ENCODE measurements at places on chromosomes 4 and X.

GRCh38 chr4:126661194-126661593, 971.6 kb upstream of the INTU start:
- no peak for ATAC-seq

GRCh38 chr4:46648088-46648744, 258.3 kb upstream of the GABRA2 start:
- peak; percentile 59 for ATAC-seq

- ATAC-seq = no peak
Measured at GRCh38 chrX:43998374-43998773, 25.2 kb upstream of the NDP start.

GRCh38 chr4:526189-526909, 27.3 kb downstream of the PIGG start:
- ATAC-seq = no peak

DNA sequence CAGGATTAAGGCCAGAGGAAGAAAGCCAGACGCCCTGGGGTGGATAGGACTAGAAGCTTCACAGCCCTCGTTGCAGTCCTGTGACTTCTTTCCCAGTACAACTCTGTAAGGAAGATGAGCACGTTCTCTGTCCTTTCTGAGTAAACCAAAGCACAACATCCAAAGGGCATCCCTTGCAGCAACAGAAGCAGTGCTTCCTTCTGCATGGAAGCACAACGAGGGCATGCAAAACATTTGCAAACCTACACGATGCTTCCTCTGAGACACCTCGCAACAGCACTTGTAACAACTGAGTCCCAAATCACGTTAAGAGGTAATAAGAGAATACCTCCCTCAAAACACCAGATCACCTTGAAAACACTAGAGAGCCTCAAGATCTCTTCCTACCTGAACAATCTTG, 335.7 kb upstream of the RASGEF1B start:
- no peak for ATAC-seq

GRCh38 chrX:71565474-71566041, 12.7 kb upstream of the GCNA start:
- ATAC-seq = no peak

GRCh38 chr4:54005475-54005874, 58.9 kb downstream of the CHIC2 start:
- no peak for ATAC-seq

DNA sequence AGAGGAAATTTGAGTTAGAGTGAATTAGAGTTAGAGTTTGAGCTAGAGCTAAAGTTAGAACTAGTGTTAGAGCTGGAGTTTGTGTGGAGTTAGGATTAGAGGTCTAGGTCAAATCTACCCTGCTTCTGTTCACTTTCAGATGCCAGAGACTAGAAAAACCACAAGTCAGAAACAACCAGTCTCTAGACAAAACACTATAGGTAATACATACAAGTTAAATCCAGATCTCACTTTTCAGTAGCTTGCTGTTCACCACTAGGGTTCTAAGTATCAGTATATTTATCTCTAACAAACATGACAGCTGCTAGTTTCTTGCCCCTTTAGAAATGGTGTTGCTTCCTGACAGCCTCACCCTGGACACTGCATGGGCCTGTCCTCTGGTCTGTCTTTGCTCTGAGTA, 300.7 kb downstream of the ARAP2 start:
- no peak for ATAC-seq

DNA sequence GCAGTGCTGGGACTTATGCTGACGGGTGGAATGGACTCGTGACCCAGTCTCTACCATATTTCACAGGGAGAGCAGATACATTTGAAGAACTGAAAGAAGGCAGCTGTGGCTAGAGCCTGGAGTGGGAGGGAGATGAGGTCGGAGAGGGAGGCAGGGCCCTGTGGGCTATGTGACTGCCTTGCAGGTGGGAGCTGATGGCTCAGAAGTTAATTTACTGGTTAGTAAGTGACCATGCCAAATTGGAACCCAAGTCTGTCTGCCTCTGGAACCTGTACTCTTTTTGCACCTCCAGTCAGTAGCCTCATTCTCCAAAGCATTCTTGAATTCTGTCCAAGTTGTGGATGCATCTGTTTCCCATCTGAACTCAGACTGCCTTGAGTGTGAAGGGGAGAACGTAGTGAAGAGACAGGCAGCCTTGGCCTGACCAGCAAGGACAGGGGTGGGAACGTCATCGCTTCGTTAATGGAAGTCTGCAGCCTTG, 92.3 kb downstream of the REPS2 start:
- no peak for ATAC-seq

DNA sequence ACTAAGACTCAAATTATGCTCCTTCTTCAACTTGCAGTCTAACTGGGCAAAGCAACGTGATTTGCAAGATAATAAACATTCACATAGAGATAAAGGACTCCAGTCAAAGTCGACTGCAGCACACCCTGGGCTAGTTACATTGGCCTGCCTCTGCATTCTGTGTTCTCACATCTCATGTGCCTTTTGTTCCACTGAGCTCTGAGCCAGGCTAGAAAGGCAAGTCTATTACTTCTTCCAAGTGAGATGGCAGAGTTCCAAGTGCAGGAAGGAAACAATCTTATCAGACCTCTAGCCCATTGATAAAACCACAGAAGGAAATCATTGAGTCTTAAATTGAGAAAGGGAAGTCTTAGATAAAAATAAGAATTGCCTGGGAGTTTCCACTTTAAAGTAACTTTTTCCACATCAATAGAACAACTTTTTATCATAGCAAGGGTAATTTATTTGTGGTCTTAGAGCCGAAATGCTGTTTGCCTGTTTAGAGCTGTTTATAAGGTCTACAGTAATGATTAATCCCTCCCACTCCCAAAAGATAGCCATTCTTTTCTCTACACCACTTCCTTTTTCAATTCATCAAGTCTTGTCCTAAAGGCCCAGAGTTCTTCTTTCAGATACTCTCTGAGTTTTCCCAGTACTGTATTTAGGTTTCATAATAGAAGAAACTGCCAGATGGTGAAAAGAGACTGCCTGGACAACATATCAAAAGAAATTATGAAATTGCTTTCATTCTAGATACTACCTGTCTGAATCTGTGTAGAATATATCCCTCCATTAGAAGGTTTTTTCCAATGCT, 200.2 kb downstream of the GUCY2F start:
- no peak for ATAC-seq

GRCh38 chr4:43330288-43330687, 437.8 kb downstream of the GRXCR1 start:
- ATAC-seq = peak; percentile 38

DNA sequence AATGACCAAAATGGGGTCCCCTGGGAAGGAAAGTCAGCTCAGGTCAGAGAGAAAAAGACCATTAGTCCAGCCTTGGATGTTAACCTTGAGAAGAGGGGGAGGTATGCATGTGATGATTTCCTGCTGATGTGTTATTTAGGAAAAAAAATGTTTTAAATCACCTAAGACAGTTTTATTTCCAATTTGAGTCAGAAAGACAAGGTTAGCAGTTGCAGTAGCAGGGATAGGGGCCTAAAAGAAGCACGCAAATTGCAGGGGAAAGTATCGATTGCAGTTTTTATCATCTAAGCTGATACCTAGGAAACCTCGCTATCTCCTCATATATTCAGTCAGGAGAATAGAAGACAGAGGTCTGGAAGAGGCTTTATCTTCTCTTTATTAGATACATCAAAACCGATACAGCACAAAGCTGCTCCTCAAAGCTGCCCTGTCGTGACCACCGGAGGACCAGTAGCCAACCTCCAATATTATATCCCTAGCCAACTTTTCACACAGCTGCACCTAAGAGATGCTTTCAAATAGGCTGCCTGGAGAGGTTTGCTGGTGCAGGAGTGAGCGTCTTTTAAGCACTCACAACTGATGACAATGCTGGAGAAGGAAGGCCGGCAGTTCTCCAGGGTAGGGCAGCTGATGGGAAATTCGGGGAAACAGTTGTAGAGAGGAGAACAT, 289.4 kb downstream of the INPP4B start:
- ATAC-seq = no peak

DNA sequence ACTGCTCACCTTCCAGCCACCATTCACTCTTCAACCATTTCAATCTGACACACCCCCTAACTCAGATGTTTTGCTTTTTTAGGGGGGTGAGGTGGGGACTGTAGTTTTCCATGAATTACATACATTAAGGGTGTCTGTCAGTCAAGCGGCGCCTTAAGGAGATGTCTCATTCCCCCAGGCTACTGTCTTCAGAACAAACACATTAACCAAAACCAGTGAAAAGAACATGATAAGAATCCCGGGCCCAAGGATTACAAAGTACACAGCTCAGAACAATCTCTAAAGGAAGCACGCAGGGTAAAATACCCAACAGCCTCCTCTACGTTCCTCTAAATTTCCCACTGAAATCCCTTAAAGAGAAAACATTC, 62.5 kb upstream of the IRF2 start:
- ATAC-seq = peak; percentile 2

GRCh38 chrX:10741003-10741402, 120.6 kb upstream of the MID1 start:
- no peak for ATAC-seq

- ATAC-seq = peak; percentile 38
Measured at GRCh38 chr4:98939892-98940298, 11.0 kb upstream of the EIF4E start.
